ENCODE measurements at places on chromosomes 3 and 15.
A peak's percentile ranks its signal among the peaks of the same experiment; 100 is the strongest.

DNA sequence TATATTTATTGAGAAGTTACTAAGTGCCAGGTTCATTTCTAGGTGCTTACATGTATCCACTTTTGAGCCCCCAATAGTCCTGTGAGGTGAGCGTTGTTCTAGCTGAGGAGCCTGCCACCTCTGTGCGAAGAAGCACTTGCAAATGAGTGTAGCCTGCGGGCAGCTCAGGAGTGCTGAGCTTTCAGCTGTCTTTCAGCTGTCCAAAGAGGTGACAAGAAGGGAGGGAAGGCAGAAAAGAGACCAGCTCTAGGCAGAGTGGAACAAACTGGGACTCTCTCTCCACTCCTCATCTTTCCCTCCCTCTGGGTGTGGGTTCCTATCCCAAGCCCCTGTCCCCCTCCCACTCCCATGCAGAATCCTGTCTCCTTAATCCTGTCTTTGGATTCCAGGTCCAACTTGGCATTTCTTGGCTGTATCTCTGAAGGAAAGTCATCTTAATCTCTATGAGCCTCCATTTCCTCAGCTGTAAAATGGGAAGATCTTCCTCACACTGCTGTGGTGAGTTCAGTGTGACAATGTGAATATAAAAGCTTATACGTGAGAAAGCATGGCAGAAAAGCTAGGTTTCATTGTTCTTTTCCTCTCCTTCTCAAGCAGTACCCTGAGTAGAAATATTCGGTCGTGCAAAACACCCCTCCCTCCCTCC is 6.7 kb upstream of the SRP14 start:
- no peak for DNase-seq

- no peak for DNase-seq
These were observed 592.1 kb downstream of the SI start for GRCh38 chr3:164486150-164486549.

GRCh38 chr3:177836671-177837070 is 639.4 kb upstream of the TBL1XR1 start:
- DNase-seq: no peak

- DNase-seq: no peak
These were observed 204.6 kb downstream of the ZIC1 start for GRCh38 chr3:147613725-147614124.

DNA sequence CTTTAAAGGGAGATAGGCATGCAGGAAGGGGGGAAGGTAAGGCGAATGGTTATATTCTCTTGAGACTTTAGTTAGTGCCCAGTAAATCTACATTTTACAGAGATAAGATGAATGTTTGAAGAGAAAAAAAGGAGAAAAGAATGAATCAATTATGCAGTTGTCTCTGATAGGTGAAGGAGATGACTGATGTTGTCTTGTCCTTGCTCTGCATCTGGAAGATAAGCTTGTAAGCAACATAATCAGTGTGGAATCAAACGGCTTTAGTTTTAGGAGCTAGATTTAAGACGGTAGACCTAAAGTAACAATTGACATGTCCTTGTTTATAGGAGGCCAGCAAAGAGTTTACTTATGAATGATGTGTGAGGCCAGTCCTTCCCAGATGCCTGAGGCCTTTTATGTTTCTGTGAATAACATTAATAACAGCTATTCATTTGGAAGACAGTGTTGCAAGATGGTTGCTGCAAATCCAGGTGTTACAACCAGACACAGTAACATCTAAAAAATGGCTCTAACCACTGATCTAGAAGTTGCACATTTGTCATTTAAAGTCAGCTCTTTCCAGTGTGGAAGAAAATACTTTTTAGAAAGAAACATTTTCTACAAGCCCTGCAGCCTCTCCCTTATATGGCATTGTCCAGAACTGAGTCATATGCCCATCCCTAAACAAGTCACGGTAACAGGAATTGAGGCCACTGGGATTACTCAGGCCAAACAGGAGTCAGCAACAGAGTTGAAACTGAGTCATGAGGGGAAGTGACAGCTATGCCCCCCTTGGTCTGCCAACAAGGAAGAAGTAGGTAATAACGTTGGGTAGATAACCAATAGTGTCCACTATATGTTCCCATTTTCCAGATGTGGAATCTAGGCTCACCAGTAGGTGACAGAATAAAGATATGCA is 77.5 kb upstream of the FBN1 start:
- DNase-seq: no peak

- no peak for DNase-seq
These were observed 71.5 kb upstream of the GALNT15 start for GRCh38 chr3:16102905-16103364.

GRCh38 chr3:23406601-23407000 is 203.5 kb downstream of the UBE2E2 start:
- DNase-seq: no peak

GRCh38 chr3:59237121-59237520 is 187.3 kb upstream of the CFAP20DC start:
- DNase-seq: no peak

DNA sequence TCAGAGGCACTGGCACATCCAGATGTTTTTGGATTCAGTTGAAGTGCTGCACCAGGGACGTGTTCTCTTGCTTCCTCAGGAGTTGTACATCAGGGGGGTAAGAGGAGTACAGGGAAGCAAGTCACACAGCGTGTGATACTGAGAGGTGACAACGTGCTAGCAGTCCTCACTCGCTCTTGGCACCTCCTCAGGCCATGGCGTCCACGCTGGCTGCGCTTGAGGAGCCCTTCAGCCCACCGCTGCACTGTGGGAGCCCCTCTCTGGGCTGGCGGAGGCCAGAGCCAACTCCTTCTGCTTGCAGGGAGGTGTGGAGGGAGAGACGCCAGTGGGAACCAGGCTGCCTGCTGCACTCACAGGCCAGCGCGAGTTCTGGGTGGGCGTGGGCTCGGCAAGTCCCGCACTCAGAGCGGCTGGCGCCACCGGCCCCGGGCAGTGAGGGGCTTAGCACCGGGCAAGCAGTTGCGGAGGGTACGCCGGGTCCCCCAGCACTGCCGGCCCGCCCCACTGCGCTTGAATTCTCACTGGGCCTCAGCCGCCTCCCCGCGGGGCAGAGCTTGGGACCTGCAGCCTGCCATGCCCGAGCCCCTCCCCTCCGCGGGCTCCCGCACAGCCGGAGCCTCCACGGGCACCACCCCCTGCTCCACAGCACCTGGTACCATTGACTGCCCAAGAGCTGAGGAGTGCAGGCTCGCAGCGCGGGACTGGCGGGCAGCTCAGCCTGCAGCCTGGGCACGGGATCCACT is 64.5 kb downstream of the PLD1 start:
- DNase-seq: no peak

DNA sequence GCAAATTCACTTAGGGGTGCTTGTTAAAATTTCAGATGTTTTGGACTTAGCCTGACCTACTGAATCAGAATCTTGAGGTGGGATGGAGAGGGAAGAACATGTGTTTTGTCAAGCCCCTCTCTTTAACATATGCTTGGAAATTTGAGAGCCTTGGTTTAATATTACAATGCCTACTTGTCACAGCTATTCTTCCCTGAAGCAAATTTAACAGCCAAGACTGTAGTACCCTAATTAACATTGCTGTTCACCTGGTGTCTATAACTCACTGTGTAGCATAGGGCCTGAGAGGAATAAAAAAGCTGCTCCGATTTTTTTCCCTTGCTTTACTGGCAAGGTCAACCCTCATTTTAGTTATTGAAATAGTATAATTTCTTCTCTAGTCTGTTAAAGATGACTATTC is 880.1 kb downstream of the CADM2 start:
- DNase-seq: no peak

- DNase-seq: no peak
These were observed 16.8 kb upstream of the ATP1B3 start for GRCh38 chr3:141859651-141860050.

DNA sequence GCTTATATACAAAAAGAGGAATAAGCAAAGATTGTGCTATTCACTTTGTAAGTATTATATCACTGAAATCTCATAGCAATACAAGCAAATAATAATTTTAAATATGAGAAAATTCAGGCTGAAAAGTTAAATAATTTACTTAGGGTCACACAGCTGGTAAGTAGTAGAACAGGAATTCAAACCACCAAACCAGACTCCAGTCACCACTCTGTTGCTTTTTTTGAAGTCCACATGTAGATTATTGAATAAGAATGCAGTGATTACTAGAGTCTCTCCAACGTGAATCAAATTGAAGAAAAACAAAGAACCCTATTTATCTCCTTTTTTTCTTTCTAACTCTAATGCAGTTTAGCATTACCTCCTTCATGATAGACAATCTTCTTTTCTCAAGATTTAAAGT is 15.9 kb downstream of the SPICE1 start:
- no peak for DNase-seq

DNA sequence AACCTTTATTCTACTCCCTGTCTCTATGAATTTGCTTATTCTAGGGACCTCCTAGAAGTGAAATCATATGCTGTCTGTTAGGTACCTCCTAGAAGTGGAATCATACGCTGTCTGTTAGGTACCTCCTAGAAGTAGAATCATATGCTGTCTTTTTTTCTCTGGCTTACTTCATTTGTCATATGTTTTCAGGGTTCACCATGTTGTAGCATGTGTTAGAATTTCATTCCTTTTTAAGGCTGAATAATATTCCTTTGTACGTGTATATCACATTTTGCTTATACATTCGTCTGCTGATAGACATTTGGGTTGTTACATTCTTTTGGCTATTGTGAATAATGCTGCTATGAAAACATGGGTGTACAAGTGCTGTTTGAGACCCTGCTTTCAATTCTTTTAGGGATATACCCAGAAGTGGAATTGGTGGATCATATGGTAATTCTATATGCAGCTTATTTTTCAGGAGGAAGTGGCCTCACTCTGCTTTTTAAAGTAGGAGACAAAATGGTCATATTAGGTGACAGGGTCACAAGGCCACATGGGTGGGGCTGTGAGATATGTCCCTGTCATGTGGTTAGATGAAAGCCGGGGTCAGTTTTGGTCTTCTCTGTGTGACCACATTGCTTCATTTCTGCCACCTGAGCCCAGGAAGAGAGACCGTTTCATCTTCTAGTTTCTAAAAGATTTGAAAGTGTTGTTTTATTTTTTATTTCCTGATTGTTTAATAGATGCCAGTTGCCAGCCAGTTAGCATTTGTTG is 76.7 kb downstream of the FLNB start:
- peak; percentile 29 for DNase-seq

All from GM12864 (cell line).